Stimulated activated CD8-positive, alpha-beta memory T cell treated with anti-CD3 and anti-CD28 coated beads, Interleukin-4, amount 100 ng/mL, for 24 hours (primary cell): ENCODE measurements at places on chromosomes 1 and 21.
A peak's percentile ranks its signal among the peaks of the same experiment; 100 is the strongest.

- DNase-seq: no peak
Observed at GRCh38 chr1:85934516-85934915, 222.1 kb downstream of the COL24A1 start.

DNA sequence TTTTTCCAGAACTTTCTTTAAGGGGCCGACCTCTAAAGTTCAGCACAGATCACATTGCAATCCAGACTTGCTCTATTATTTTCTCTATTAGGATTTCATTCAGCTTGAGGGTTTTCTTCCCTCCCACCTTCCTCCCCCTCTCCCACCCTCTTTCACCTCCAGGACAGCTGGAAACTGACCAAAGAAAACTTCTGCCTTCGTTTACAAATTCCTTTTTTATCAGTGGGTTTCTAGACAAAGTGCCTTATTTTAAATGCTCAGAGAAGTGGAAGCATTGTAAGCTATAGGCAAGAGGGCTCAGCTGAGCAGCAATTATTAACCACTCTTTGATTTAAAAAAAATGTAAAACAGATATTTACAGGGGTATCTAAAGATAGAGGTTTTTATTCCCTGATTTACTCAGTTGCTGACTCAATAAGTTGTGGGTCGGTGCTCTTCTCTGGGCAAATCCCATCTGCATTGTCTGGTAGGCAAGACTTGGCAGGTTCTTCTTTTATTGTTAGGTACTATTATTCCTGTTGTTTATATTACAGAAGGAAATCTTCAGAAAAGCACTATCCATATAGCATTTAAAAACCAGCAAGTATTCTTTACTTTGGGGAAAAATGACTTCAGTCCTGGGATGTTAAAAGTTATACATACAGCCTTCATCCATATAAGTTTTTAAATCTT, 277.0 kb upstream of the C1orf105 start:
- no peak for DNase-seq

- DNase-seq: no peak
Observed at GRCh38 chr1:54710434-54710833, 5.2 kb upstream of the TTC4 start.

DNA sequence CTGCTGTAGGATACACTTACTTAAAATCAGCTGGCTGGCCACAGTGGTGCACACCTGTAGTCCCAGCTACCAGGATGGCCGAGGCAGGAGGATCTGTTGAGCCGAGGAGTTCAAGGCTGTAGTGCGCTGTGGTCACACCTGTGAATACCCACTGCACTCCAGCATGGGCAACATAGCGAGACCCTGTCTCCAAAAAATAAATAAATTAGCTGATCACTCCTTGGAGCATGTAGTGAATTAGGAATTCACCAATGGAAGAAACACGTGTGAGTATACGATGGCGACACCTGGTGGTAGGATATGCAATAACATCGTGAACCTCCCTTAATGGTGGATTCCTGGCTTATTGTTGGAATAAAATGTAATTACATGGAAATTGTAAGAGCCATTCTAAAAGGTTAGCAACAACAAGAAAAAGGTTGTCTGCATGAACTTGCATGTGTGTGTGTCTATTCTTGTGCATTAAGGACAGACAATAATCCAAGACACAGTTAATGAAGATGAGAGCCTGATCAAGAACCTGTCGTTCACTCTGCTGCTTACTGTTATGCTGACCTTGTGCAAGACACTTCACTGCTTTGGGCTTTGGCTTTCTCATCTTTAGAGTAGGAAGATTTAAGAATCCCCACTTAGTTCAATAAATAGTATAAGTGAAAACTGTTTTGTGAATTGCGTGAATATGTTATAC, 38.6 kb upstream of the COX20 start:
- peak; percentile 22 for DNase-seq

DNA sequence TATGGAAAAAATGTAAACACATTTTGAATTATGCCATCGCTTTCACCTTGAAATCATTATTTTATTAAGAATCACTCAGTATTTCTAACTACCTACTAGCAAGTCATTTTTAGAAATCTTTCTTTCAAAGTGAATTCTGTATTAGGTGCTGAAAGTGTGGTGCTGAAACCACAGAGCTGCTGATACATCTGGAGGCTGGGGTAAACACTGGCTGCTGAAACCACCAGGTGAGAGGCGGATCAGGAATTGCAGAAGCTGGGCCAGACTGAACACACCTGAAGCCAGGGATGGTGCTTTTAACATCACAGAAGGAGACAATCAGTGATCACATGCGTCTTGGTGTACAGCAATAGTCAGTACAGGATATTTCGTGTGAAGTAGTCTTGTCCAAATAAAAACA, 42.2 kb upstream of the KCNE1 start:
- no peak for DNase-seq

GRCh38 chr1:37473431-37474045, 842 bp upstream of the ZC3H12A start:
- no peak for DNase-seq

- DNase-seq: no peak
Observed at GRCh38 chr1:153430166-153430553, 13.8 kb downstream of the S100A7A start.

- no peak for DNase-seq
Observed at GRCh38 chr1:174940646-174941175, 59.0 kb upstream of the CACYBP start.

- no peak for DNase-seq
Observed at GRCh38 chr1:59278780-59279354, 18.0 kb upstream of the FGGY start.

DNA sequence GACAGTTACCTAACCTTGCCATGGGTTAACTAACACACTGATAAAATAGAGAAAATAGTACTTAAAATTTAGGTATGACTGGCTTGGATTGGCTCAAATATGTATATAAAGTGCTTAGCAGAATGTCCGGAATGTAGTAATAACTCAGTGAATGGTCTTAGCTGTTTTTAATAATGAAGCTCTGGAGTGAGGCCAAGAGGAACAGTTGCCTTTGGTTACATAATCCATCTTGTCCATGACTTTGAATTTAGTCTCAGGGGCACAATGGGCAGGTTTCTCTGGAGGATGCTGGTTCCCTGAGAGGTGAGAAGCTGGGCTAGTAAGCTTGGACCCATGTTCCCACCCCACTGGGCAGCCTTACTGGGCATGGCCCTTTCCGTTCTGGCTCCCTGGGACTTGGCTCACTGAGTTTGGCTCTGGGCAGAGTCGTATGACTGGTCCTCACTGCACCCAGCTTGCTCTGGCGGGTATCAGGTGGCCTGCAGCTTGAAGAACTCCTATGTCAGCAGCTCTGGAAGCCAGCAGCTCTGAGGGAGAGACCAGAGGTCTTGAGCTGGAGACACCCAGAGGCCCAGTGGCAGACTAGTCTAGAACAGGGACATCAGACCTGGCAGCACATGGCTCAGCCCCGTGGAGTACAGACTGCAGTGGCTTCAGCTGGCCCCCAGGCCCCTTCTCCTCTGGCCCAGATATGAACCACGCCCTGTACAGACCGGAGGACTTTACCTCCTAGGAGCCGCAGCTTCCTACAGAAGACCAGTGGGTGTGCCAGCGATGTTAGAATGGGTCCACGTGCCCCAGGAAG, 40.4 kb downstream of the TENT5C start:
- no peak for DNase-seq

GRCh38 chr1:22444856-22445255, 6.8 kb upstream of the ZBTB40 start:
- DNase-seq: no peak

GRCh38 chr1:153963850-153964331, 554 bp upstream of the SLC39A1 start:
- no peak for DNase-seq

GRCh38 chr1:24541711-24542346, 14.1 kb upstream of the NCMAP start:
- DNase-seq: no peak

DNA sequence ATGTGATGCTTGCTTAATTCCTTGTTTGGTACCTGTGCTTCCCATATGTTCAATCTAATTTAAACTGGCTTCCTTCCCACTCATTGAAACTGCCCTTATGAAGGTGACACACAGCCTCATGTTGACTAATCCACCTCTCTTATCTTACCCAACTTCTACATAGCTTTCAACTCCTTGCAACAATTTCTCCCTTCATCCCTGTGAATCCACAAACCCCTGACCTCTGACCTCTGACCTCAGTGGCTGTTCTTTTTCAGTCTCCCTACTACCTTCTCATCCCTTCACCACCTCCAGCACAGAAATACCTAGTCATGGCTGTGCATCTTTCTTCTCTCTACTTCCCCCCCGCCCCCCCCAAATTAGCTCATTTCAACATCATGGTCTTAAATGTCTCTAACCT, 144.5 kb downstream of the TTLL7 start:
- no peak for DNase-seq

DNA sequence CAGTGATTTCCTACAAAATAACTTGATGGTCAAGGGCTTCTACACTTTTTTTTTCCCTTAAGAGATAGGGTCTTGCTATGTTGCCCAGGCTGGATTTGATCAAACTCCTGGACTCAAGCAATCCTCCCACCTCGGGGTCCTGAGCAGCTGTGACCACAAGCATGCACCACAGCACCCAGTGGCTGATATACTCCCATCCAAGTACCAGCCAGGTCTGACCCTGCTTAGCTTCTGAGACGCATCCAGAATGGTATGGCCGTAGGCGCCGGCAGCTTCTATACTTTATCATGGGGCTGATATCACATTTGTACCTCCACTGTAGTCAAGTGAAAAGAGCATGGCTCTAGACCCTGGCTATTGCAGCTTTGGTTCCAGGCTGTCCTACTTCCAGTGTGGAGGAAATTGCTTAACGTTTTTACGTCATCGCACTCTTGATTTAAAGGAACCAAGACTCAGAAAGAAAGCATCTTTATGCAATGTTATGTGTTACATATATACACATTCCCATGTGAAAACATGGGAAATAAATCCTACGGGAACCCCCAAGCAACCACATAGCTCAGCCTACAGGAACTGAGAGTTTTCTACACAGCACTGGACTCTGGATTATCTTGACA, 39.5 kb downstream of the PDPN start:
- DNase-seq: no peak

- DNase-seq: no peak
Observed at GRCh38 chr1:83060221-83060620, 938.7 kb downstream of the TTLL7 start.

- DNase-seq: no peak
Observed at GRCh38 chr1:77536813-77537212, 145.6 kb downstream of the ZZZ3 start.

DNA sequence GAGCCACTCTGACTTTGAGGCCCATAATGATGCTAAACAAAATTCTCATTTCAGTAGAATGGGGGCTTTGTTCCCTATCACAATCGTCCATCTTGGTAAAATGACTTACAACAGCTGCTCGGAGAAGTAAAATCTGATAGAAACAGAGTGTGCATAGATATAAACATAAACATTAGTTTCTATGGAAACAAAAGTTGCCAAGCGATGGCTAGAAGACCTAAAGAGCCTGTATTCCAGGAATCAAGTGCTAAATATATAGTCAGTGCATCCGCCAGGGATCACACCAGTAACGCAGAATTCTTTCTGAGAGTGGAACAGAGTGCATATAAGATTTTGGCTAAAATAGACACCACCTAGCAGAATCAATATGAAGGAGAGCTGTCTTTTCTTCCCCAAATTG, 91.2 kb upstream of the KAZN start:
- DNase-seq: no peak

DNA sequence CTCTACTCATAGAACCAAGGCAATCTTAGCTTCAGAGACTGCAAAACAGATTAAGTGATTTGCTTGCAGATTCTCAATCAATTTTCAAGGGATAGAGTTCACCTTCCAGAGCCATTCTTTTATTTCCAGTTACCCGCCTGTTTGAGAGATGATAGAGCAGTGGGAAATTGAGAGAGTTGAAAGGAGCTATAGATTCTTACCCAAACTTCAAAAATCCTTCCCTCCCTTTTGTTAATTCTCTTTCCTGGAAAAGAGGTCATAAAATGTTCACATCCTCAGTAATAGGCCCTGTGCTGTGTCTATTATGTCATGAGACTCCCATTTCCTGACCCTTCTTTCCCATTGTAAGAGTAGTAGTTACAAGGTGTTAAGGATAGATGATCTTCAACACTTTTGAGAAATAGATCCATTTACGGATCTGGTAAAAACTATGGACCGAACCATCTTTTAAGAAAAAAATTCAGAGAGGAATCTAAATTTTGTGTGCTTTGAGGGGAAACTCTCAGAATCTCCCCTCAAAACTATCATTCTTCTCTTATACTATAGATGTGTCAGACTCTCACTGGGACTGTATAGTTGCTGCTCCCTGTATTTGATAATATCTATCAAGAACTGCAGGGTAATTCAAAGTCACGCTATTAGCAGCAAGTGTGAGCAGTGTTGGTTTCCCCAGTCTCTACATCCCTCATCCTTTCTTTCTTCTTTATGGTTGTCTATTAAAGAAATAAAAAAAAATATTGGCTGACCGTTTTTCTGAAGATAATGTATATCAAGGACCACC, 8.0 kb downstream of the RGS4 start:
- DNase-seq: no peak

- DNase-seq: no peak
Observed at GRCh38 chr1:33161061-33161681, 20.7 kb downstream of the TRIM62 start.

- no peak for DNase-seq
Observed at GRCh38 chr1:243507001-243507671, 251.3 kb downstream of the SDCCAG8 start.

DNA sequence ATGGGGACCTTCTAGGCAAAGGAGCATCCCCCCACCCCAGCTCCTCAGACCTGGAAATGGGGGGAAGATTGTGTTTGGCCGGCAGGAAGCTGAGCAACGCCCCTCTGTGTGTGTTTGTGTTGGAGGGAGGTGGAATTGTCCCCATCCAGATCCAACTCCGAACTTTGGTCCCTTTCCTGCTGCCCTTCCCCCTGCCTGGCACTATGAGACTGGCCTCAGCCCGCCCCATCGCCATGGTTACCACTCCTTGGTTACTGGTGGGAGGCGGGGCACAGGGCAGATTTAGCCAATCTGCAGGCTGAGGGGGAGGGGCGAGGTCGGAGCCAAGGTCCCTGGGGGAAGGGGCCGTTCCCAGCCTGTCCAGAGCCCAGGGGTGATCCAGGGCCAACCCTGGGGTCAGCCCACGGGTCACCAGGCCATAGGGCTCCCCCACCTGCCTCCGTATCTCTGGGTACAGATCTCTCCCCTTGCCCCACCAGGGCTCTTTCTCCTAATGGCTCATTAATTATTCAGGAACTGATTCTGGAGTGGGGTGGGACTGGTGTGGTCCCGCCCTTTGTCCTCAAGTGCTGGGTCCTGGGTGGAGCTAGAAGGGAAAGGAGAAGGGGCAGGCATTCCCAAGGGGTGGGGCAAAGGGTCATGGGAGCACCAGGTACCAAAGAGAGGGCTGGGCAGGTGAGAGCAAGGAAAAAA, 15.2 kb downstream of the PTPRF start:
- no peak for DNase-seq

DNA sequence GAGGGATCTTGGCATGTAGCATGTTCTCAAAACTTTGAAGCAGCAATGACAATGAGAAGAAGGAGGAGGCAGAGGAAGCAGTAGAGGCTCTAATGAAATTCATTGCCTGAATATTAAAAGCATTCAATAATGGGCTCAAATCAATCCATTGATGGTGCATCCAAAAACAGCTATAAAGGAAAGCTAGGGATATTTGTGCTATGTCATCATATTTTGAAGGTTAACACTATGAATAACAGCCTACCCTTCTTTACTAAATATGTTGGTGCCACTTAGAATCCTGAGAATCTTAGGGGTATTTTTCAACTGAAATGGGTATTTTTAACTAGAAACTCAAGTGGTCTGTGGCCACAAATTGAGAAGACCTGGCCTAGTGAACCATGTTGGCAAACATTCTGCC, 153.7 kb downstream of the SETD4 start:
- no peak for DNase-seq

- DNase-seq: no peak
Observed at GRCh38 chr1:209648346-209648745, 3.9 kb downstream of the LAMB3 start.
